ENCODE measurements at places on chromosomes 6 and 20. TPM values are rescaled to one million over a fixed set of nuclear protein-coding genes. Genes with fewer than 3 reads are reported as not detected.

The DEFB124 gene
- total RNA-seq: not detected

The STMND1 gene
- total RNA-seq: not detected

The BPIFB1 gene
- total RNA-seq: not detected

The MLIP gene
- total RNA-seq: not detected

The PI16 gene
- total RNA-seq: not detected

The PTGIS gene
- 40.6 TPM for total RNA-seq
